ENCODE measurements at places on chromosomes 4 and X.

DNA sequence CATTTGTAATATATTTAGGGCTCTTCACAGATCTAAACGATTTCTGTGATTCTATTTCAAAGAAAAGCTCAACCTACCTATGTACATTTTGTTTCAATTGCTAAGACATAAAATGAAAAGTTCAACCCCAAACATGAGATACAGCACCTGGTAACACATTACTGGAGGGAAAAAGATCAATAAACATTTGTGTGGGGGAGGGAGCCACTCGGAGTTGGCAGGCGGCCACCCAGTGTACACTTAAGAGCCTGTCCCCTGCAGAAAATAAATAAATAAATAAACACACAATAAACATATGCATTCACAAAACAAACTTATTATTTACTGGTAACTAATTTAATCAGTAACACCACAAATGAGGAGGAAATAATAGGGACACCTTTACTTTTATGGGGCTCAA is 19.3 kb downstream of the PRSS48 start:
- DNase-seq: no peak

GRCh38 chr4:57719456-57719855 is 609.3 kb upstream of the IGFBP7 start:
- DNase-seq: no peak

- no peak for DNase-seq
Measured at GRCh38 chr4:173530326-173531085, 477 bp upstream of the HAND2 start.

- DNase-seq: no peak
Measured at GRCh38 chrX:108307132-108308085, 130.8 kb downstream of the COL4A6 start.

- no peak for DNase-seq
Measured at GRCh38 chr4:151946718-151947117, 185.9 kb upstream of the GATB start.

DNA sequence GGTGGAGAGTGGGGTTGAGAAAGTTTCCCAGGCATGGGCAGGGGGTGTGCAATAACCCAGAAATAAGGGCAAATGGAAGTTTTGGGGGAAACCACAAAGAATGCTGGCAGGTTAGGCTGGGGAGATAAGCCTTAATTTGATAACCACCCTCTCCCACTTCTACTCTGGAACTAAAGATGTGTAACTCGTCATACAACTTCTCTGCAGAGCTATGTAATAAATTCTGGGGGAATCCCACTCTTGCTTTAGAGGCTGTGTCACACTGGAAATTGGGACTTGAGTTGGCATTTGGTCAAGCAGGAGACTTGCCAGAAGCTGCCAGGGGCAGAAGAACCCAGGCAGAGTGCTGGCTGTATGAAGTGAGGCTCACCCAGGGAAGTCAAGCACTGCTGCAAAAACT is 170.9 kb upstream of the CPEB2 start:
- DNase-seq: no peak

DNA sequence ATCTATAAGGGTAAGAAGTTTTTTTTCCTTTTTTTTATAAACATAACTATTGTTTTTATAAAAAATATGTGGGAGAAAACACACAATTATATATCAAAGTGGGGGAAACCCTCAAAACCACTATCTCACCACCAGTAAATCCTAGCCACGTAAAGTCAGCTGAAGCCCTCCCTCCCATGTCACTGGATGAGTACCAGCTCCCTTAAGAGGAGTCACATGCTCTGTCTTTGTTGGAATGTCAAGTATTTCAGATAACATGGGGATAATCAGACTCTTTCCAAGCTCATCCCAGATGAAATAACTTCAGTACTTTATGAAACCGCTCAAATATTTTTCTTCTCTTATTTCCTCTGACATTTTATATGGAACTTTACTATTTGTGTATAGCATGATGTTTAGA is 2.4 kb downstream of the MYOZ2 start:
- DNase-seq: peak; percentile 46

- DNase-seq: no peak
Measured at GRCh38 chrX:97820170-97820569, 936.5 kb downstream of the RPA4 start.

DNA sequence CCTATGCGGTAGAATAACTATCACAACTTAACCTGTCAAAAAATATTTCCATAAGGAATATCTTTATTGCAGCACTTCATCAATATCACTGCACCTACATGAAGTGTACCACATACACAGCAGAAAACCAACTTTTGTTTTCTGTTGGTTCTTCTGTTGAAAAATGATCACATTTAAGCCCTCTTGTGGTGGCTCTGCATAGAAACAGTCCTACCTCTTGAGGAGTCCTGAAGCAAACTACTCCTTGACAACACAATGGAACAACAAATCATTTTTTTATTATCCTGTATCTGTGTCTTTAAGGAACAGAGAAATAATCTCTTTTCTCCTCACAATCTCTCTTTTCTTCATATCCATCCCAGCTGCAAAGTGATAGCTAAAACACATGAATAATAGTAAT is 39.8 kb upstream of the ATOH1 start:
- DNase-seq: no peak

GRCh38 chr4:4875147-4875546 is 15.7 kb downstream of the MSX1 start:
- no peak for DNase-seq

DNA sequence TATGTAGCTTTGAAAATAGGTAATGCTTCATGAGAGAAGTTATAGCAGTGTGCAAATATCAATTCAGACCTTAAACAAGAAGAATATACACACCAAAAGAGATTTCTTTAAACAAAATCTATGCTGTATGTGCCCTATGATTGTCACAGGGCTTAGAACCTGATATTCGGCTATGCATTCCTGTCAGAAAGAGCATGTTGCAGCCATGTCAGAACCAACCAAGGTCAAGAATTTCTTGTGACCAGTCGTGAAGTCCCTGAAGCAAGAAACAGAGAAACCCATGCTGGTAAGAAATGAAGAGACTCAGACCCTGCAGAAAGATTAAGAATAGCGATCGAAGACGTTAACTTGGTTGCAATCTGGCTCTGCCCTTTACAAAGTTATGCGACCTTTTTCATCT is 210.3 kb upstream of the SPIN4 start:
- no peak for DNase-seq

DNA sequence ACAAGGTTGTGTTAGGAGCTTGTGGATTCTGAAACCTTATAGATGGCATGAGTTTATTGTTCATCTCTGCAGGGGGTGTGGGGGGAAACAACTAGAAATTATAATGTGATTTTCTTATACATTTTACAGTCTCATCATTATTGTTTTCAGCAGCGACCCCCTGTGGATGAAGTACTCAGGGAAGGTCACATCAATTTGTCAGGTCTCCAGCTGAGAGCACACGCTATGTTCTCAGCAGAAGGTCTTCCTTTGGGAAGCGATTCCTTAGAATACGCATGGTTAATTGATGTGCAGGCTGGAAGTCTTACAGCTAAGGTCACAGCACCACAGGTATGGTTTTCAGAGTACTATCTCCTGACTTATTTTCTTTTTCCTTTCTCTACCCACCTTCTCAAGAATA is 72.2 kb downstream of the BLTP1 start:
- DNase-seq: no peak

DNA sequence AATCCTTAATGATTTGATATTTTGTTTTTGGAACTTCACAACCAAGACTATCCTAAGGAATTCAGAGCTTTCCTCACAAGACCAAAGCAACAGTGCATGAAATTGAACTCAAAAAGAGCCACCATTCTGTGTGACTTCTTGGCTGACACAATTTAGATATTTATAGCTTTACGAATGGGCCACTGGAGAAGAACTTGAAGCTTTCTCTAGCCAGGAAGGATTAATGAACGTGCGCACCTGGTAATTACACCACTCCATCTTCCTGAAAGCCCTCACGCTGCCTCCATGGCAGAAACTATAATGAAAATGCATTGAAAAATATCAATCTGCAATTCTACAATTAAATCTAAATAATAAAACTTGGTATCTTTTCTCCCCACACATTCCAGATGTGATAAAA is 1057.8 kb downstream of the DMD start:
- DNase-seq: no peak

DNA sequence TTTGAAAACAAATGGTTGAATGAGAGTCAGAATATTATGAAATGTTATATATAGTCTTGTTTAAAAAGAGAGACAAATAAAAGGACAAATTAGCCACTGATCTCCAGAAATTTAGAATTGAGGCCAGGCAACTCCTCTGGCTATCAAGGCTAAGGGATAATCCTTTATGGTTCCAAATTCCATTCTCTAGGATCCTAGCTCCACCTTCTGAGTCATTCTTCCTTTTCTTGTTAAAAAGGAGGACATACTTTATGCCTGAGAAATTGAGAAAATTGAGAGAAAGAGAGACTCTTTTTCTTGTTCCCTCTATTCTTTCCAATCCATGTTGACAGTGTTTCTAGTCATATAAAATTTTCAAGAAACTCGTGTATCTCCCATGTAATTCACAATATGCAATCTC is 1299.5 kb downstream of the FSTL5 start:
- DNase-seq: no peak

DNA sequence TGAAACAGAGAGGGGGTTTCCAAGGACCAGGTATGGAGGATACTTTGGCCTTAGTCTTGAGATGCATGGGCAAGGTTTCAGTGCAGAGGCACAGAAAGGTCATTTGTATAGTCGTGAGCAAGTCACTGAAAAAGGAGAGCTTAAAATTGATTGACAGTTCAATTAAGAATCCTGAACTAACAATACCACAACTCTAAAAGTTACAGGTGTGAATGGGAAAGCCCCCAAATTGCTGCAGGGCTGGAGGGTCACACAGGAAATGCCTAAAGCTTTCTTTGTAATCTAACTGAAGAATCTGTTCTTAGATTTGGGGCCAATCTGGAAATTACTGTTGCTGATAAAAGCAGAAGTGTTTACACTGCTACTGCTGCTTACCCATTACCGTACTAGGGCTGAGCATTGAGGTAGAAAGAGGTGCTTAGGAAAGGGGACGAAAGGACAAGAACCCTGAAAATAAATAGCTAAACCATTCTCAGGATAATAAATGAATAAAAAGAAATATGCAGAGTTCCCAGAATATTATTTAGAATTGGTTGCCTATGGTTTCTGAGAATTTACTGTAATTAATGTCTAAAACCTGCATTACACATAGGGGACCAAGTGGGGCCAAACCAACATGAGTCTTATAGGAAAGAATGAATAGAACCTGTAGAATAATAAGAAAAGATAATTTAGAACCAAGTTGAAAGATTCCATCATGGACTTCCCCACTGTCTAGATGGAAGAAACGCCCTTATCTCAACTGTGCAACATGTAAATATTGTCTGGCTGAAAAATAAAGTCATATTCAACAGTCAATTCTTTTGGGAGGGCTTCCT is 91.9 kb upstream of the PPP1R2C start:
- DNase-seq: no peak

DNA sequence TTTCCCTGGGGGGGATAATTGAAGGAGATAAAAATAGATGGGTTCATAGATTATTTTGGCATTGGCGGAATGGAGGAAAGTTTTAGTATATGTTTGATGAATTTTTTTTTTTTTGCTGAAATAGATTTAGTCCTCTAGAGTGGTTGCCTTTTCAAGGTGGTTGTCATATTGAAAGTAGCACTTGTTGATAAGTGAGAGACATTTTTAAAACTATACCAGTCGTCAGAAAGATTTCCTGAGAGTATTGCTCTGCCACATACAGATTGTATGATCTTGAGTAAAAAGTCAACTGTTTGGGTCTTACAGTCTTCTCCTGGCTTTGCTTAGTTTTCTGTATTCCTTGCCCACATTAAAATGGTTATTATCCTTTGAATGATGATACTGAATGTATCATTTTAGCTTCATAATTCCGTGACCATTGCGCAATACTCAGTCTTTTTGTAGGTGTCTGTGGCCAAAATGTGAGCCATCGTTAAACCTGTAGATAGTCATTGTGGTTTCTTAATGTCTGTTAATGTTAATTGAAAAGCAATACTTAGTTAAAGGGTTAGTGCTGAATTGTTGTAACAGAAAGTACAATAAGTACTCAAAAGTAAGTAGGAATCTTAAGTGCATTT is 7.1 kb downstream of the SMARCAD1 start:
- DNase-seq: no peak

DNA sequence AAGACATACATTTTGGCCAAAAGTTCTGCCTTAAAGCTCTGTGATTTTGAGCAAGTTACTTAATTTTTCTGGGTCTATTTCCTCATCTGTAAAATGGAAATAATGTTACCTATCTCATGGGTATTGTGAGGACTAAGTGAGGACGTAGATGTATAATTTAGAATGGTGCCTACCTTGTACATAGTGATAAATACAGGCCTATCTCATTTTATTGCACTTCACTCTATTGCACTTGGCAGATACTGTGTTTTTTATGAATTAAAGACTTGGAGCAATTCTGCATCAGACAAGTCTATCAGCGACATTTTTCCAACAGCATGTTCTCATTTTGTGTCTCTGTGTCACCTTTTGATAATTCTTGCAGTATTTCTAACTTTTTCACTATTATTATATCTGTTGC is 50.9 kb upstream of the RAB9B start:
- no peak for DNase-seq

DNA sequence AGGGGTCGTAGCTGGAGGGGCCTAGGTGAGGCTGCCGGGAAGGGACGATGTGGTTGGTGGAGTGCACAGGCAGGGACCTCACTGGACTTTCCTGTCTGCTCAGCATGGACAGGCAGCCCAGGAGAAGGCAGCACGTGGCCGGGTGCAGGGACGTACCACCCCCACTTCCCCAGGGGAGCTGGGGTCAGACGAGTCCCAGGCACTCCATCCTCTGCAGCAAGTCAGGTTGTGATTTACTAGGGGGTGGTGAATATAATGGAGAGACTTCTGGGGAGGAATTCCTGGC is 1.5 kb upstream of the CTBP1 start:
- DNase-seq: no peak

DNA sequence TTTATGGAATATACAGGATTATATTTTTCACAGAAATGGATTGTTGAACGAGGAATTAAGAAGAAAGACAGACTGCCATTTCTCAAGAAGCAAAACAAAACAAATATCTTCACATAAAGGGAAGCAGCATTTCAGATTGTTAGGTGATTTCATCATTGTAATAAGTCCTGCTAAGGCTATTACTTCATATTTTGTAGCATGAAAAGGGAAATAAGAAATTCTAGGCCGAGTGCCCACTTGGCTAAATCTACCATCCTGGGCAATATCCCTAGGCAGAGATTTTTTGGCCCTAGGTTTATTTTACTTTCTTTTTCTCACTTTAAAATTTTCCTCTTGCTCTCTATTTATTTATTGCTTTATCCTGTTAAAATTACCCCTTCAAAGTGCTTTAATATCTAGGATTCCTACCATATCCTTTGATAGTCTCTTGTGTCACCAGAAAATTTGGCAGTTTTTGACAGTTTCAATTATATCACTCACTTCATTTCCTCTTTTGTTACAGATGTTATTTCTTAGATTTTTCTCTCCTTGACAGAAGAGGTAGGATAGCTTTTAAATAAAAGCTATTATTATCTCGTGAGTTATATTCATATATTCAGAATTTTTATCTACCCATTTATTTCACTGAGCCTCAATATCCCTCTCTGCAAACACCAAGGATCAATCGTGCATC is 142.3 kb downstream of the PDGFC start:
- no peak for DNase-seq

DNA sequence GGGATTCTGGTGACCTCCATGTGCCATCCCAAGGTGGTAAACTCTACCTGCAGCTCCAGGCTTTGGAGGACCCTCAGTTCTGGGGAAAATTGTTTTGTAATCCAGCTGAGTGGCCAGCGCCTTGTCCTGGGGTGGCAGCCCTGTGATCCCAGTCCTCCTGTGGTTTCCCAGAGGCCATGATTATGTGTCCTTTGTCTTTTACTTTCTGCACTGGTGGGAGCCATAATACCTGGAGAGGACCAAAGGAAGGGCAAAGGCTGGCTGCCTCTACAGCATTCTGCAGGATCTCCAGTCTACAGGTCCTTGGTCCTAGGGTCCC is 64.0 kb downstream of the NBDY start:
- no peak for DNase-seq

GRCh38 chr4:74499986-74500781 is 55.2 kb downstream of the AREG start:
- no peak for DNase-seq

Measured in HS-27A (cell line).